ENCODE measurements at places on chromosomes 12 and 14. TPM values are rescaled to one million over a fixed set of nuclear protein-coding genes. Genes with fewer than 3 reads are reported as not detected.

Gene GCH1
- total RNA-seq, result 8.9 TPM

Gene DAO
- total RNA-seq, result not detected

Gene ERBB3
- 3.6 TPM for total RNA-seq

Gene ABHD12B
- total RNA-seq, result not detected

Gene OTUB2
- total RNA-seq, result 3.7 TPM

Gene THAP2
- total RNA-seq, result 3.8 TPM

Gene GPRC5A
- total RNA-seq, result 8.1 TPM

Gene BBOF1
- 2.8 TPM for total RNA-seq

Gene PWP1
- total RNA-seq, result 69.7 TPM

Gene LUM
- not detected for total RNA-seq

All from mammary epithelial cell (primary cell).